Left renal pelvis (tissue), 4 donors: ENCODE measurements at places on chromosomes 12 and 14. TPM values are rescaled to one million over a fixed set of nuclear protein-coding genes. Genes with fewer than 3 reads are reported as not detected.

Gene PCED1B
- polyA plus RNA-seq = 3.9 TPM

Gene SLC6A15
- polyA plus RNA-seq = 0.41 TPM

Gene TSHR
- 0.23 TPM for polyA plus RNA-seq

Gene AKAP3
- polyA plus RNA-seq = 3.6 TPM

Gene TRPV4
- polyA plus RNA-seq = 9.7 TPM

Gene MYG1
- 49.2 TPM for polyA plus RNA-seq

Gene SCNN1A
- 77.8 TPM for polyA plus RNA-seq

DNA sequence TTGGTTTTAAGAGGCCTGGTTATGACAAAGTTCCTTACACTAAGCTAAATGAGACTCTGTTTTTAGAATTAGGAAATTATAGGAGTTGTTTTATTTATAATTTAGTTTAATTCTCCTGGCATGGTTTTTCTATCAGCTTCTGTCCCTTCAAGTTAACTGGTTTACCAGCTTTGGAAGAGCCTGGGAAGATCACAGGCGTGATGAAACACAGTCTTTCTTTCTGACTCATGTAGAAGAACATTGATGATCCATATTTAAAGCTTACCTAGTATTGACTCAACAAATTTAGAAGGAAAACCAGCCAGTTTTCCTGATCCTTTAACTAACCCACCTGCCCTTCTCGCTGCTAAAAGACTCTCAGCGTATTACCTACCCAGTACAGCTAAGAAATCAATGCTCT is 155.2 kb downstream of the TGFB3 start:
- no peak for DNase-seq

DNA sequence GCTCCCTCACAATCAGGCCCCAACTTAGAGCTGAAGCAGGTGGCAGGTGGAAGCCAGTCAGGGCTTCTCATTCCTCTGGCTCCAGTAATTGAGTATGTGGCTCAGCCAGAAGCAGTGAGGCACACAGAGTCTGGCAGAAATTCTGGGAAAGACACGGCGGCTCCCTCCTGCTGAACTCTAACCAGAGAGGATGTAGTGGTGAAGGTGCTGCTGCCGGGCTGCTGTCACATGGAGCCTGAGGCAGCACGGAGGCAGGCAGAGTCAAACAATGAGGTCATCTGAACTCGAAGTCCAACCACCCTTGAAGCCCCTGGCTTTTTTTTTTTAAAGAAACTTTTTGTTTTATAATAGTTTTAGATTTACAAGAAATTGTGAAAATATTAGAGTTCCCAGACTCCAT is 33.4 kb upstream of the SMOC1 start:
- DNase-seq = no peak

GRCh38 chr12:9941838-9942237 is 9.7 kb upstream of the CLEC2A start:
- no peak for DNase-seq

- DNase-seq = no peak
These were observed at the start of gene IL31 for GRCh38 chr12:122174155-122174845. Gene IL31, minus strand, starts transcription at chr12:122174221. Its CDS starts 49 bp downstream, at chr12:122174172.

DNA sequence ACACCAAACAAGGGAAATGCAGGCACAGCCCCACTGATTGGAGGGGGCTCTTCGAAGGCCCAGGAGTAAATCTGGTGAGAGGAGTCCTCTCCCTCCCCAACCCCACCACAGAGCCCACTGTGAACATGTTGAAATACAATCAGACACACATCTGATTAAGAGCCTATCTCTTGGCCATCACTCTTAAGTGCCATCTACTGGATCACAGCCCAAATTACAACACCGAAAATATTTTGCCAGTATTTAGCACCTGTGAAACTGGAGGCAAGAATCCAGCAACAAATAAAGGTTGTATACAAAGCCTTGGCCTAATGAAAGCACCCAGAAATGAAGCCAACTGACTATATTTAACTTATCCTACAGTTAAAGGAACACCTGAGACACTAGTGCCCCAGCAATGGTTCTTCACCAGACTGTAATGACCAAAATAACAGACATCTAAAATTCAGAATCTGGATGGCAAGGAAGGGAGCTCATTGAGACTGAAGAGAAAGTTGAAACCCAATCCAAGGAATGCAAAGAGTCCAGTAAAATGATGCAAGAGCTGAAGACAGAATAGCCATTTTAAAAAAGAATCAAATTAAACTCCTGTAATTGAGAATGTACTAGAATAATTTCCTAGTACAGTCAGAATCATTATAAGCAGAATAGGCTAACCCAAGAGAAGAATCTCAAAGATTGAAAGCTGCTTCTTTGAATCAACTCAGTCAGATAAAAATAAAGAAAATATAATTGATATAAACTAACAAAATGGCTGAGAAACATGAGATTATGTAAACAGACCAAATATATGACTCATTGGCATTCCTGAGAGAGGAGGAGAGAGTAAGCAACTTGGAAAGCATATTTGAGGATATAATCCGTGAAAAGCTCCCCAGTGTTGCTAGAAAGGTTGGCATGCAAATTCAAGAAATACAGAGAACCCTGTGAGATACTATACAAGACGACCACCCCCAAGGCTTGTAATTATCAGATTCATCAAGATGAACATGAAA is 1117.0 kb downstream of the FLRT2 start:
- no peak for DNase-seq

DNA sequence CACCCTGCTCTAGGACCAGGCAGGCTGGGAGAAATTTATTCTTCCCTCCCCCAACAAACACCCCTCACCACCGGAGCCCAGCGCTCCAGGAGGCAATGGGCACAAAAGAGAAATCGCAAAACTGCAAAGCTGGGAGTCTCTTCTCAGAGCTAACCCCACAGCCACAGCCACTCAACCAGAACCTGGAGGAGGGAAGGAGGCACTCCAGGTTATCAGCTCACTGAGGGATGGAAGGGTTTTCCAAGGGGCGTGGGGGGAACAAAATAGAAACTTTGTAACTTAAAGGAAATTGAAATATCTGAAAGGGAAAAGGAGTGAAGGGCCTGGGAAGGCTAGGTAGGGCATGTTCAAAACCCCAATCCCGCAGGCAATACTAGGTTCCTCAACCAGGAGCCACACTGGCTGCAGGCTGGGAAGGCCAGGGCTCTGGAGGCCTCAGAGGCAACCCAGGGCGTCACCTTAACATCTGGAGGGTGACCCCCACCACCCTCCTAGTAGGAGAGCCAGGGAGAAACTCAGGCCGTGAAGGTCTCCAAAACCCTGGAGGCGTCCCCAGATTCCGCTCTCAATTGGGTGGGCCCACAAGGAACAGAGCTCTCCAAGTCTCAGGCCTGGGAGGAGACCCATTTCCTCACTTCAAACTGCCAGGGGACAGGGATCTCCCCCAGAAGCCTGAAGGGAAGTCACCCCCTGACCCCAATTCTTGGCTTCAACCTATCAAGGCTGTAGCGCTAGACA is 3.2 kb downstream of the KDM2B start:
- DNase-seq = no peak

GRCh38 chr12:109741970-109742703 is 28.5 kb downstream of the FAM222A start:
- DNase-seq = no peak

GRCh38 chr12:50637870-50638481 is 125.9 kb upstream of the ATF1 start:
- DNase-seq = no peak

DNA sequence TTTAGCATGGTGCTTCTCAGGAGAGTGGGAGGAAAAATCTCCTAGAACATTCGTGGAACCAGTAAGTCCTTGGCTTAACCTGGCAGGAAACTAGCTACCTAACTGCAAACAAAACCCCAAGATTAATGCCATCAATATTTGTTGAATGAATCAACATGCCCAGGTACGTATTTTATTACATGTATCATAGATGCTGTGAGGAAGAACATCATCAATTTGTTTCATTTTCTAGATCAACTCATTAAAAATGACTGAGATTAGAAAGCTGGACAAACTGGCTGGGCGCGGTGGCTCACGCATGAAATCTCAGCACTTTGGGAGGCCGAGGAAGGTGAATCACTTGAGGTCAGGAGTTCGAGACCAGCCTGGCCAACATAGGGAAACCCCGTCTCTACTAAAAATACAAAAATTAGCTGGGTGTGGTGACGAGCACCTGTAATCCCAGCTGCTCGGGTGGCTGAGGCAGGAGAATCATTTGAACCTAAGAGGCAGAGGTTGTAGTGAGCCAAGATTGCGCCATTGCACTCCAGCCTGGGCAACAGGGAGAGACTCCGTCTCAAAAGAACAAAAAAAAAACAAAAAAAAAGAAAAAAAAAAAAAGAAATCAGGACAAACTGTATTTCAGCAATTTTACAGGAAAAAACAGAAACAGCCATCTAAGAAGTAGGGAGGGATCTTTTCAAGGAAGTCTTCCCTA is 88.7 kb downstream of the NTN4 start:
- no peak for DNase-seq

DNA sequence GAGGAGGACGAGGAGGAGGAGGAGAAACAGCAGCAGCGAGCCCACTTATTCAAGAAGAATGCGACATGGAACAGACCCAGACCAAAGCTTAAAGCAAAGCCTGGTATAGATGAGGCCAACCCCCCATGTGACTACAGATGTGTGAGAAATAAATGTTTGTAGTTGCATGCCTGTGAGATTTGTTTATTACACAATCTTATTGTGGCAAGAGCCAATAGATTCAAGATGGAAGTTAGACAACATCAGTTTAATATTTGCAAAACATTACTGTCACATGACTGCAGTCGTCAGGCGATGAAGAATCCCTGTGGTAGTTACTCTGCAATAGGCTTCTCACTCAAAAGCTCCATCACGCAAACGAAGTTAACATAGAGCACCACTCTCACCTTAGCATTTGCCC is 17.2 kb upstream of the SLC35F4 start:
- no peak for DNase-seq
